Adipocyte (in vitro differentiated cells): ENCODE measurements at places on chromosomes 12 and 14.

GRCh38 chr12:34601689-34602088 lies 579.4 kb downstream of the ALG10 start:
- DNase-seq = no peak

- DNase-seq = peak; percentile 70
Measured at GRCh38 chr12:113439606-113440030, 17.4 kb downstream of the SDSL start.

DNA sequence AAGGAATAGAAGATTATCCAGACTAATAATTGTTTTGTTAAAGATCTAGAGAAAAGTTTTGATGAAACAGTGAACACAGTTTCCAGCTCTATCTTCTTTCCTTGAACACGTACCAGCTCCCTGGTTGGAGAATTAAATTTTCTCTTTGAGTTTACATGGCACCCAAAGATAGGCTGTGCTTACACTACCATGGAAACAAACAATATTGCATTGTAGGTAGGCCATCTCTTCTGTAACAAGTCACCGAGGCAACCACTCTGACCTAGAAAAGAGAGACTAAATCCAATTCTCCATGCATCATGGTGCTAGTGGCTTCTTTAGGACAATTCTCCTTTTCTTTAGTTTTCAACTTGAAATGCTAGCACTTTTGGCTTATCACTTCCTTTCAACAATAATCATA lies 9.9 kb downstream of the BMAL2 start:
- DNase-seq = no peak

DNA sequence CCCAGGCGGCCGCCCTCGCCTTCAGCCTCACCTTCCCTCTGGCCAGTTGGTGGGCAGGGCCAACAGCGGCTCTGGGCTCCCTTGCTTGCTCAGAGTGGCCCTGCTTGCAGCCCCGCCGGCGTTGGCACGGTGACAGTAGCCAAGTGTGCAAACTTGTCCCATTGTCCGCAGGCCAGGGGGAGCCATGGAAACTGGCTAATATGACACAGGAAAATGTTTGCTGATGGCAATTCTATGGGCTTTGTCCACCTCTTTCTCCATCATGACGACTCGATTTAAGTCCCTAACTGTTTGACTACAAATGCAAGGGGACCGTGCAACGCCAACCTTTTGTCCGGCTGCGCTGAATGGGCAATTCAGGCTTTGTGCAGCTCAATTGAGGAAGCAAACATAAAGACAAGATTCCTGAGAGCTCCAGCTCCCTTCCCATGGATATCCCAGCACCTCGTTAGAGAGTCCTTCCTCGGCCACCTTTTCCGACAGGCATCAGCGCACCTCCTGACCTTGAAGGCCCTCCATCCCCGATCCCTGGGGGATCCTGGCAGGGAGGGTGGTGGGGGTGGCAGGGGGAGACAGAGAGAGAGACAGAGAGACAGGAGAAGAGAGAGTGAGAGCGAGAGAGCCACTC lies 785 bp upstream of the FAM181A start:
- no peak for DNase-seq

- no peak for DNase-seq
Measured at GRCh38 chr12:80107221-80107620, 7.9 kb downstream of the OTOGL start.

GRCh38 chr12:51349026-51349425 lies 2.5 kb upstream of the CELA1 start:
- peak; percentile 77 for DNase-seq

DNA sequence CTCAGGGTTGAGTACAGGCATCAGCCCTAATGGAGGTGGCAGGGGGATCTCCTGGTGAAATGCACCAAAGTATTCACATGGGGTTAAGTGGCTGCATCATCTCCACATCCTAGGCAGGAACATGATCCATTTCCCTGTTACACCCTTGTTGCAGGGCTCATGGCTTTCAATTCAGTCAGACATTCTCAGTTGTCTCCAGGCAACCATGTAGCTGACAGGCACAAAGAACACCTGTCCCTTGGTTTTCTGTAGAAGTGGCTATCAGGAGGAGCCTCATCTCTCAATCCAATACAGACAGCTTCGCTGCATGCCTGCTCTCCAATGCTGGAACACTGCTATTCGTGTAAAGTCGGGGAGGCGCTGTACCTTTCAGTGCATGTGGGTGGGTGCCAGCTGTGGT lies 299.0 kb upstream of the FOXG1 start:
- DNase-seq = no peak

DNA sequence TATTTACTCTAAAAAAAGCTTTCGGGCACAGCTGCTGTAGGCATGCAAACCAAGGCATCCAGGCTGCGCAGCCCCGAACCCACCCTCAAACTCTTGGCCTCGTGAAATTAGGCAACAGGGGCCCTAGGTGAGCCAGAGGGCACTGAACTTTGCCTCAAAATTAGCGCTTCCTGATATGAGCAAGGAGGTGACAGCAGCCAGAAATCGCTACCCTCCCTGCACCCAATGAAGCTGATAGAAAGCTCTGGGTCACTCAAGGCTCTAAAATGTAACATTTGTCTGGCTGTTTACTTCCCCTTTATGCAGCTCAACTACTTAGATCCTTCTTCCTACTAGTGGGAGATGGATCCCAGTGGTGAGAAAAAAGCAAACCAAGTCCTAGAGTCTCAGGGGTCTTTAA lies 61.8 kb downstream of the PITPNM2 start:
- no peak for DNase-seq

- no peak for DNase-seq
Measured at GRCh38 chr14:66645716-66646115, 137.8 kb downstream of the GPHN start.

DNA sequence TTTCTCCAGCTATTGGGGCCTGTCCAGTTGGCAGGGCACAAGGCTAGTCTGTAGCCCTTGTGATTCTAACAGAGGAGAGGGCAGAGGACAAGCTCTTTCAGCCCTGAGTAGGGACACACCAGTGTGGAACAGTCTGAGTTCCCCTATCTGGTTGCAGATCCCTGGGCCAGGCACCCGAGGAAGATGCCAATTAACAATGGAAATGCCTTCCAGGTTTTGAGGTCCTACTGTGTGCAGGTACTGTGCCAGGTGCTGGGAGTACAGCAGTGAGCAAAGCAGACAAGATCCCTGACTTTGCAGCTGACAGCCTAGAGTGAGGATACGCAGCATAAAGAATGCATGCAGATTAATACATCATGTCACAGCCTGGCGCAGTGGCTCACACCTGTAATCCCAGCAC lies 17.1 kb downstream of the DTX1 start:
- DNase-seq = no peak

DNA sequence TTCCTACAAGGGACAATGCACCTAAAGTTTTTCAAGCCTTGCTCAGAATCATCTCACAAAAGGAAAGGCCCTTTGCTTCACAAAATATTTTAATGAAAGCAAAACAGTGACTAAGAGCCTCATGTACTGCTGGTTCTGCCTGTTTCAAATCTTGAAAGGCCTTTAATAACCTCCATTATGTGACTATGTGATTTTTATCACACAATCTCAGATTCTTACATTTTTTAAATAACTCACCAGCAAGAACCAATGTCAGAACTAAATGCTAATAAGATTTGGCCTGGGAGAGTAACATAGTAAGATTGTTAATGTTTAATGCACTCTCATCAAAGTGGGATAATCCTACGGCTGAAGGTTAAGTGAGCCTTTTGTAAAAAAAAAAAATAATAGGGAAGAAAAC lies 378.9 kb downstream of the RGS6 start:
- no peak for DNase-seq

GRCh38 chr14:78358591-78358990 lies 188.4 kb downstream of the NRXN3 start:
- DNase-seq = no peak

- no peak for DNase-seq
Measured at GRCh38 chr12:78928200-78929074, 63.9 kb downstream of the SYT1 start.

- DNase-seq = peak; percentile 88
Measured at GRCh38 chr12:121499929-121500793, 80.7 kb downstream of the KDM2B start.

- peak; percentile 94 for DNase-seq
Measured at GRCh38 chr14:69005432-69006148, 26.5 kb upstream of the ACTN1 start.

- DNase-seq = no peak
Measured at GRCh38 chr12:128817111-128818015, 6.4 kb downstream of the SLC15A4 start.

- DNase-seq = no peak
Measured at GRCh38 chr12:112020947-112021457, 7.8 kb downstream of the ERP29 start.

DNA sequence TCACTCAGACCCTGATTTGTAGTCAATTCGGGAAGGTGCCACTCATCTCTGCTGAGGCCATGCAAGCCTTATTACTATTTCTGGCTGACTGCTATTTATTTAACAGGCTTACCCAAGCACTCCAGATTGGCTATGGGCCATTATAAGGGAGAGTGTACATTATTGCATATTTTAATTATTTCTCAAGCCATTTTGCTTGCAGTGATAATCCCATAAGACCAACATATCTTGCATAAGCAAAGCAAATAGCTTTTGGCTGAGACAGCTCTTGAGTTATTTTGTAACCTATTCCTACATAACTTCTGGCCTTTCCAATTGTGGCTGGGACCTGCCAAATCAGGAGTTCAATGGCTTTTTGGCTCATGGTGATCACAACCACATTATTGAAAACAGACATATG lies 509.6 kb upstream of the USP15 start:
- no peak for DNase-seq

DNA sequence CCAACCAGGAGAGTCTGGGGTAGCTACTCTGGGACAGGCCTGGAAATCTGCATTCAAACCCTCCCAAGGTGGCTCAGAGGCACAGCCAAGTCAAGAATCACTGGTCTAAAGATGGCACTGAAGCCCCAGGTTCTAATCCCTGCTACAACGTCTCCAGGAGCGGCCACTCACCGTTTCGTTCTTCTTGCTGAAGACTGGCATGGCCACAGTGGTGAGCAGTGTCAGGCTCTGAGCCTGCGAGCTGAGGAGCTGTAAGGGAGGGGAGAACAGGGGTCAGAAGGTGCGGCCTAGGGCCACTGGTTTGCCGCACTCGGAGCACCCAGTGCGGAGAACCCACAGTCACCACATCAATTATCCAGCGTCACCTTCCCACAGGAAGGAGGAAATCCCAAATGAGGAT lies 38.8 kb downstream of the CACNA2D4 start:
- DNase-seq = no peak

- DNase-seq = no peak
Measured at GRCh38 chr12:128265566-128265965, 1.4 kb upstream of the TMEM132C start.

GRCh38 chr14:64707661-64708060 lies 3.4 kb downstream of the PLEKHG3 start:
- peak; percentile 43 for DNase-seq

GRCh38 chr14:66300886-66301285 lies 185.3 kb upstream of the CCDC196 start:
- DNase-seq = no peak

DNA sequence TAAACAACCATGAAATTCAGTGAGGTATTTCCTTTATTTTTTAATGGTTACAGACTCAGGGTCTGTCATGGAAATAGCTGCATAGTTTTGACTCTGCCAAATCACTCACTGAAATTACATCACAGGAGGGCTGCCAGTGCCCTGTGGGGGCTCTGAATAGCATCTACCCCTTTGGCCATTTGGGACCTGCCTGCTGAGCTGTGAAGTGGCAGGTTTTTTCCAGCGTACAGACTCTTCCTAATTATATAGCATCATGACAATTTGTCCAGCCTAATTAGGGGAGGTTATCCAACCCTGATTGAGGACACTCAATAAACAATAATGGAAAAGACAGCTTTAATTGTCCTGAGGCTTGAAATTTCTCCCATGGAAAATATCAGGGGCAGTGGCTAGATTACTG lies 1.8 kb upstream of the COCH start:
- no peak for DNase-seq

GRCh38 chr12:5523396-5524115 lies 91.6 kb downstream of the NTF3 start:
- no peak for DNase-seq

GRCh38 chr12:22494319-22494718 lies 50.0 kb downstream of the C2CD5 start:
- DNase-seq = no peak

DNA sequence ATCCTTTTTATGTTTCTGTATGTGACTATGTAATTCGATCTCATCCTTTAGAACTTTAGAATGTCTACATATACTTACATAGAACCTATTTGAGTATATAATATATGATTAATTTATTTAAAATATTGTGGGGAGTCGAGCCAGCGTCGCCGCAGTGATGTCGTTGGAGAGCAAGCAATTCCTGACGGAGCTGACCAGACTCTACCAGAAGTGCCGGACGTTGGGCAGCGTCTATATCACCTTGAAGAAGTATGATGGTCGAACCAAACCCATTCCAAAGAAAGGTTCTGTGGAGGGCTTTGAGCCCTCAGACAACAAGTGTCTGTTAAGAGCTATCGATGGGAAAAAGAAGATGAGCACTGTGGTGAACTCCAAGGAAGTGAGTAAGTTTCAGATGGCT lies 6.4 kb upstream of the CD27 start:
- DNase-seq = no peak

DNA sequence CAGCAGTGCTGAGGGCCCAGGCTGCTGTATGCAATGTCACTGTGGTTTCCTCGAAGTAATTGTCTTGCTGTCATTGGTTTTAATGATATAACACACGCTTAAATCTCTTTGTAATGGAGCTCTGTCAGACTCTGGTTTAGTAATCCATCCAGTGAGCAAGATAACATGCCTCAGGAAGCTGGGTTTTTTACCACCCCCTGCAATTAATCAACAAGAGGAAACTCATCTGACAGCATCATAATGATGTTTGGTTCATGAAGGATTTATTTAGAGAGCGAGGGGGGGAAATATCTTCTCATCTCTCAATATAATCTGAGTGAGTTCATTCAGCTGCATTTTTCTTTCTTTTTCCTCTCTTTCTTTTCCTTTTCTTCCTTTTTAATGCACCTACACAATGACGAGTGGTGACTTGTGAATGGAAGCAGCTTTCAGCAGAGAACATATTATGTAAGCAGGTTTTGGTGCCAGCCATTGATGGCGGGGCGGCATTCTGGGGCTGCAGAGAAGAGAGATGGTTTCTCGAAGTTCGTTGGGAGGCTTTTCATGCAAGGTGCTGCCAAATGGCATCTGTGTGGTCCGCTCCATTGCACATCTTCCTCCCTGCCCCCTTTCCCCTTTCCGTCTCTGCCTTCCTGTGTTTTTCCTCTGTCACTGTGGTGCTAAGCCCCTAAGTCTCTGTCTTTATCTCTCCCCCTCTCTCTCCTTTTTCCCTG lies 6.7 kb downstream of the RPH3A start:
- no peak for DNase-seq

GRCh38 chr14:38950676-38951075 lies 152.4 kb downstream of the SEC23A start:
- no peak for DNase-seq

GRCh38 chr14:37023875-37024565 lies 148.4 kb downstream of the SLC25A21 start:
- DNase-seq = no peak

- no peak for DNase-seq
Measured at GRCh38 chr12:89856431-89856830, 147.8 kb upstream of the ATP2B1 start.

GRCh38 chr14:89004166-89004565 lies 179.7 kb downstream of the TTC8 start:
- DNase-seq = peak; percentile 42

GRCh38 chr14:81436296-81437138 lies 36.4 kb upstream of the STON2 start:
- DNase-seq = peak; percentile 82
